Fibroblast of upper back skin (primary cell): ENCODE measurements at places on chromosomes 6 and 20.

GRCh38 chr6:7674291-7674690, 51.6 kb upstream of the BMP6 start:
- DNase-seq: no peak

DNA sequence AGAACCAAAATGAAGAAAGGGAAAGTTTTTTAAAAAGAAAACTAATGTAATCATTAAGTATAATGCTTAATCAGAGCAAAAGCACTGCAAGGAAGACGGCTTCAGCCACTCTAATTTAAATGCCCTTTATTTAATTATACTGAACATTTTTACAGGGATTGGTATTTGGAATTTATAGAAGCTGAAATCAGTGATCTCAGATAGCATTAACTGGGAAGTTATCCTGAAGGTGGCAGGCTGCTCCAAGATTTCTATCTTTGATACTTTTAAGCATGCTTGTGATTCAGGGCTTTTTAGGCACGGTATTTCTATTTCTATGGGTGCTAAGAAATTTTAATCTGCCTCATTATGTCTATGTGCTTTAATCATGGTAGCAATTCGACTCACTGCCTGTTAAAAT, 1.3 kb upstream of the NDUFAF4 start:
- peak; percentile 58 for DNase-seq

DNA sequence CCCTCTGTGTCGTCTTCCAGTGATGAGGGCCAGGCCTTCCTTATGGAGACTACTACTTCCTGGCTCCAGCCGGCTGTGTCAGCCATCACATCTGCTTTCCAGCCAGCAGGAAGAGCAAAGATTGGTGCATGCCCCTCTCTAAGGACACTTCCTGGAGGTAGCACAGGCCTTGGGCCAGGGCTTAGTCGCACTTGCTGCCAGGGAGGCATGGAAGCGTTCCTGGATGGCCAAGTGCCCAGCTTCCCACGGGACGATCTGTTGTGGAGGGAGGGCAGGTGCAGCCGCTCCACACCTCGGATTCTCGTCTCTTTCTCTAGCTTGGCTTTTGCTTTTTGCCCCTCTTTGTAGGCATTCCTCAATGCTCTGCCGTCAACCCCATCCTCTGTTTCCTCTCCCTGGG, 11.9 kb downstream of the ERMARD start:
- no peak for DNase-seq

DNA sequence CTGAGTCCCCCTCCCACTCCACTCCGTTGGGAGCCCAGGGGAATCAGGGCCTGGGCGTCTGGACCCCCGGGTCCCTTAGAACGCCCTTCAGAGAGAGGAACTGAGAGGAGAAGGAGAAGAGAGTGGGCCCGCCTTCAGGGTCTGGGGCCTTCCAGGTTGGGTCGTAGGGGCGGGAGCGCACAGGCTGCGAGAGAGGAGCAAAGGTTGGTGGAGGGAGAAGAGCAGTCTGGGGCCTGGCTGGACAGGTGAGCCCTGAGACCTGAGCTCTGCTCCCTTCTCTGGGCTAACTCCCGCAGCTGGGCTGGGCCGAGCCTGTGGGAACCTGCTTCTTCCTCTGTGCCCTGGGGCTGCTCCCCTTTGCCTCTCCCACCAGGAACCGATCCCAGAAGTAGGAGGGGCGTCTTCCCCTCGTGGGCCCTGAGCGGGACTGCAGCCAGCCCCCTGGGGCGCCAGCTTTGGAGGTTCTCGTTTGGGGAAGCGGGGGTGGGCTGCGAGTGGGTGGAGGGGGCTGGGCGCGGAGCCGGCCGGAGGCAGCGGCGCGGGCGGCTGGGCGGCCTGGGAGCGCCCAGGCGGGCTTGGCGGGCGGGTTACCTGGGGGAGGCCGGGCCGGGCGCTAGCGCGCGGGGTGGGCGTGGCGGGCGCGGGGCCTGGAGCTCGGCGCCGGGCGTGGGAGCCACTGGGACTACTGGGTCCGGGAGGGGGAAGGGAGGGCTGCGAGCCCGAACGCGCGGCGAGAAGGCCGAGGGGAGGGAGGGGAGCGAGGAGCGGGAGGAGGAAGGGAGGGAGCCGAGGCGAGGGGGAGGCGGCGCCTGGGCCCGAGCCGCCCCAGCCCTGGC, at the start of gene DDR1:
TSS of gene DDR1 (plus strand) at position 835 of the 836 bp plus-strand sequence. CDS start 4,211 bp downstream, outside the sequence.
- peak; percentile 61 for DNase-seq

DNA sequence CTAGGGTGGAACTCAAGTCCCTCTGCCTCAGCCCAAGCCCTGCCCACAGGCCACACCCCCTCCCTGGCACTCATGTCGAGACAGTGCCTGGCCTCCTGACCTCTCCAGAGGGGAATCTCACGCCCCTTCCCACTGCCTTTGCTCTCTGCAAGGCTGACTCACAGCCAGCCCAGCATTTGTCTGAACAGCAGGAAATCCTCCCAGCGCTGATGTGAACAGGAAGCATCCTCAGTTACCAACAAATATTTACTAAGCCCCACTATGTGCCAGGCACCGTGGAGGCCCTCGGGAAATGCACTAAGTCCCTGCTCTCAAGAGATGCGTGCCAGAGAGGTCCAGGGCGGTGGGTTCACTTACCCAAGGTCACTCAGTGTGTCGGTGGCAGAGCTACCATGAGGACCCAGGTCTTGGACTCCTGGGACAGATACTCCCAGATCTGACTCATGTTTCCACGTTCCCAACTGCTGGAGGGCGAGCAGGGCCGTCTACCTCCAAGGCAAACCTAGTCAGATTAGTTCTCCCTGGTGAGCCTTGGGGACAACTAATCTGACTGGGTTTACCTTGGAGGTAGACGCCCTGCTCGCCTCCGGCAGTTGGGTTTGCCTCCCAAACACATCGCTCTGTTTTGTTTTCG, 7.8 kb downstream of the ADA start:
- peak; percentile 73 for DNase-seq

GRCh38 chr6:23655525-23655924, 470.5 kb upstream of the NRSN1 start:
- DNase-seq: no peak

DNA sequence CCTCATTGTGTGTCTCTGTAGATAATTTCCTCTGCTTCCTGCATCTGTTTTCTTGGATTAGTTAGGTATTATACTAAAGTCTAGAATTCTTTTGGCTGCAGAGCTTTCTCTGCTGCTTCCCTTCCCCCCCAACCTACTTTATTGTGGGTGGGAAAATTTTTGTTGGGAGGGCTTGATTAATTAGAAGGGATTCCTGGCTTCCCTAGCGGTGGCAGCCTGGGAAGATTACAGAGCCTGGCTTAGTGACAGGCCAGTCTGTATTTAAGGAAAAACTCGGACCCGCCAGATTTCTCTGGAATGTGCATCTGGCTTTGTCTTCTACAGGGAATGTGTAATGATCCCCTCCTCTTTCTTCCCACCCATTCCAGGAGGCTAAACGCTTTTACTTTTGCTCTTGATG, 31.2 kb downstream of the SLX4IP start:
- DNase-seq: peak; percentile 75

- no peak for DNase-seq
These were observed 93.7 kb downstream of the PLG start for GRCh38 chr6:160795721-160796120.

DNA sequence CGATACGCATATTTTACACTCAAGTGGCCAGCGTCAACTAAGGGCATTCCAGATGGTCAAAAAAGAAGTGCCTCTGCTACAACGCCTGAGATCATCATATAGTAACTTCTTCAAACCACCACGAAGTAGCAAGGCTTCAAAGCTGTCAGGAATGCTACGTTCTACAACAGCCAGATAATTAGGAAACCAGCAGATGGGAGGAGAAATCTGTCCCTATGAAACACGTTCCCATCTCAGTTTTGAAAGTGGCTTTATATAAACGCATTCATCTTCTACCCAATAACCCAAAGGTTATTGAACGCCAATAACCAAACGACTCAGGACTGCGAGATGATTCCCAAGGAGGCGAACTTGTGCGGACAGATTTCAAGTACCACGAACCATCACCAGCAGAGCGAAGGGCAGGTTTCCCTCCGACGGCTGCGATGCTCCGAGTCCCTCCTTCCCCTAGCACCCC, 1.2 kb downstream of the ABHD12 start:
- DNase-seq: peak; percentile 29

DNA sequence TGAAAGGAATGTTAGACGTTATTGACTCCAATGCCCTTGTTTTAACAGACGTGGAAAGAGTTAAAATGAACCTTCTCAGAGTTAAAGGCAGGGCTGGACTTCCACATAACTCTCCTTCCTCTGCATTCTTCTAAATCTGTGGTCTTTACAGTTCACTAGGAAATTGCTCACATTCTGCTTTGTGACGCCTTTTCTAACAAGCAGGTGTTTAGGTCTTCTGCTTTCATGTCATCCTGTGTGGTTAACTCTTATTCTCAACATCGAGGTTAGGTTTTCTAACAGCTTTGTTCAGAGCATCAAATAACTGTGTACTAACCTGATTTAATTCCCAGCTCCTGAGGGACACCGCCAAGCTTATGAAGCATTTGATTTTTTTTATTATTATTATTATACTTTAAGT, 81.3 kb upstream of the NT5E start:
- DNase-seq: no peak

- no peak for DNase-seq
These were observed 56.5 kb downstream of the ARMC2 start for GRCh38 chr6:108904741-108905140.

DNA sequence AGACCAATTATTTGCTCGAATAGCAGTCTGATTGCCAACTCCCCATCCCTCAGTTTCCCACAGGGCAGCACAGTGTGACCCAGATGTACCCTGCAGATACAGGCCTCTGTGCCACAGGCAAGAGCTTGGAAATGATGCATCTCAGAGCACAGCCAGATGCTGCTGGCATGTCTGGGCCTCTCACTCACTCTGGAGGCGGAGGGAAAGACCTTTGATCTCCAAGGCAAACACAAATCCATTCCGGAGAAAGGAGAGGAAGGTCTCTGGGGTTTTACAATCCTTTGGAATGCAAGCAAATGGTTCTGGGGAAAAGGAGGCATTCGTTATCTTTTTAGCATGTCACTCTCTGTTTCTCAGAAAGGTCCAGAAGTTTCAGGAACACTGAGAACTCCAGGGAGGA, 74.2 kb downstream of the RIOK1 start:
- peak; percentile 57 for DNase-seq

DNA sequence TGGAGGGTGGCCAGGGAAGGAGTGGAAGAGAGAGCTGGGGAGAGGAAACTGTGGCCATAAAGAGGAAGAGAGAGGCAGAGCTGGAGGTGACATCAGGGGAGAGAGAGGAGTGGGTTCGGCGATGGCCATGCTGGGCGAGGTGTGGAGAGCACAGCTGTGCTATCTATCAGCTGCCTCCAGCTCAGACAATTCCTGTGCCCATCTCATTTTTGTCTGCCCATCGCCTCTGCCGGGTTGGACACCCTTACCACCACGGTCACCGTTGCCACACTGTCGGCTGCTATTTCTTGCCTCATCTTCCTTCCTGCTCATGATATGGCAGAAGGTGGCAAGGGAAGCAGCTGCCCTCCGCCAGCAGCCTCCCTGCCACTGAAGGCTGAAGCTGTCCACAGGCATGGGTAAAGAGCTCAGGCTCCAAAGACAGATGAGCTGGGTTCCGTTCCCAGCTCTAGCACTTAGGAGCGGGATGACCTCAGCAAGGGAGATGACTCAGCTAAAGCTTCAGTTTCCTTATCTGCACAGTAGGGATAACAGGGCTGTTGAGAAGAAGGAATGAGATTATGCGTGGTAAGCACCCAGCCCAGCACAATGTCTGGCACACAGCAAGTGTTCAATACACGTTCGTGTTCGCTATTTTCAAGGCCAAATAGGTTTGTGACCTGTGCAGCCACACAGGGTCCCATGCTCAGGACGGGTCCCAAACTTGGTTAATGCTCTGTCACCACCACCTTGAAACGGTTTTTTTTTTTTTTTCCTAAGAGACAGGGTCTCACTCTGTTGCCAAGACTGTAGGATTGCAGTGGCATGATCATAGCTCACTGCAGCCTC, 21.9 kb upstream of the TAF8 start:
- DNase-seq: no peak

GRCh38 chr6:10882657-10883171, 873 bp upstream of the GCM2 start:
- no peak for DNase-seq

DNA sequence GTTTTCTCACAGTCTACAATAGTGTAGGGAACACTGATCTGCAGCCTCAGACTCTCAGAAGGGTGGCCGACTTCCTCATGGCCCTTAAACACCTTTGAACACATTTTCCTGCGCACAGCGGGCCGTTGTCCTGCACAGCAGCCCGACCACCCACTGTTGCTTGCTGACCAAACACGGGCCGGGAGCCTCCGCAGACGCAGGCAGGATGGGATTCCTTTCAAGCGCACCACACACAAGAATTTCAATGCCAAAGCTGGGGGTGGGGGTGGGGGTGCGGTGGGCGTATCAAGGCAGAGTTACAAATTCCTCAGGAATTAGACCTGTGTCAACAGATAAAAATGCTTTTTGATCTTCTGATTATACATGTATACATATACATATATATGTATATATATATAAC, 74.5 kb downstream of the HUS1B start:
- peak; percentile 44 for DNase-seq

- DNase-seq: no peak
These were observed 21.3 kb upstream of the CLIC5 start for GRCh38 chr6:46036911-46037310.

DNA sequence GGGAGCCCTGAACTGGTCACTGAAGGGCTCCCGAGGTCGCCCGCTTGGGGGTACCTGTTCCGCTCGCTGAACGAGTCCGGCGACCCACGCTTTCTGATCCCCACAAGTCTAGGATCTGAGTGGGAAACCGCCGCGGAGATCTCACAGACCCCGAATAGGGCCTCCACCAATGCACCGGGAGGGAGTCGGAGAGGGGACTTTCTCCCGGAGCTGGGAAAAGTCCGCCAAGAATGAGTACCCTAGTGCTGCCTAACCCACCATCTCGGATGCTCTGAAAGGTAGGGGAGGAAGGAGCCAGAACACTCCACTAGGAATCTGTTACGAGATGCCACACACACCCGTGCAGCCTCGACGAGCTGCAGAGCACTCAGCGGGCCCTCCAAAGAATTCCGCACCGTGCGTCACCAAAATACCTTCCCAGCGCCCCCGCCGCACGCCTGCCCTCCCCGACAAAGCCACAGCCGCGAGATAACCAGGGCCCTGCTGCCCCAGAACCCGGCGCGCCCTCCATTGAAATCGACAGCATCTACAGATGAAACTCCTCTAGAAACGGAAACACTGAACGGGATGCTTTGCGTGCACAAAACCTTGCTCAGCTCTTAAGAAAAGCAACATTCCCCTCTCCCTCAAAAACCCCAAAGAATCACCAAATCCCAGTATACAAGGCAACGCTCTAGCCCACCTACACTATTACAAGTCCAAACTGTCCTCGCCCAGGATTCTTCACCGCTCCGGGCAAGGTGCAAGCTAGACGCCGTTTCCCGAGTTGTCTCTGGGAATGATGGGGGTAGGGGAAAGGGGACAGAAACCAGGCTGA, 686 bp downstream of the COL12A1 start:
- peak; percentile 79 for DNase-seq
